ENCODE measurements at places on chromosomes 16 and 17.

DNA sequence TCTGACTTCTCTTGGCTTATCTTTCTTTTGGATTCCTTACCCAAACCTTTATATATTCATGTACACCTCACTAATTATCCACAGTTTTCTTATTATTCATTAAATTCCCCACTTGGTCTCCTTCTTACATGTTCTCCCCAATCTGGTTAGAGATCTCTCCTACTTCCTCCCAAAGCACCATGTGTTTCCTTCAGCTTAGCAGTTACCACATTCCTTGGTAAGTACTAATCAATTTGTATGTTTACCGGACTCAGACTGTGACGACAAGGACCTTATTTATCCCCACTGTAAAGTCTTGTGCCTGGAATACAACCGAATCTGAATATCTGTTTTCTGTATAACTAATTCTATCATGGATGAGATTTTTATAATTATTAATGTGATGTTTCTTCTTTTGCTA is 389.5 kb downstream of the KCNJ2 start:
- no peak for DNase-seq

DNA sequence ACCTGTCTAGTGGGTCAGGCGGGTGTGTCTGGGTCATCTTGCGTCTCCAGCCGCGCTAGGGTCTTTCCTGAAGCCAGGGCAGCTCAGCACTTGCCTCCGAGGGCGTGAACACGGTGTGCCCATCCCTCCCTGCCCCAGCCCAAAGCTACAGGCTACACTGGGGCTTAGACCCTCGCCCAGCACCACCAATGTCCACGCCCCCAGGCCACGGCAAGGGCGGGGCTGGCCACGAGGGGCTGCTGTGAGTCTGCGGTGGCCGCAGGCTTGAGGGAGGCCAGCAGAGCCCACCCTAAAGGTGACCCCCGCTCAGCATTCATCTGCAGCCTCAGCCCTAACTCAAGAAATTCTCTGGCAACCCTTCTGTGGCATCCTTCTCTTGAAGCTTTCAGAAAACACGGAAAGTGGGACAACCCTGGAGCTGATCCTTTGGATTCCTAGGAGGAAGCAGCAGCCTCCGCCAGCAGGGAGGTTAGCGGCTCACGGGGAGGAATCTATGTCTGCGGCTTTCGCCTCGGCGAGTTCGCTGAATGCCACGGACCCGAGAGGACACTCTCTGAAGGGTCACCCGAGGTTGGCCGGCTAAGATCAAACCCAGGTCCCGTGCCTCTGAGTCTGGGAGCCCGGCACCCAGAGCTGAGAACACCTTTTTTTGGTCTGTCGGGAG is 41.7 kb downstream of the TIMM22 start:
- DNase-seq, result no peak

DNA sequence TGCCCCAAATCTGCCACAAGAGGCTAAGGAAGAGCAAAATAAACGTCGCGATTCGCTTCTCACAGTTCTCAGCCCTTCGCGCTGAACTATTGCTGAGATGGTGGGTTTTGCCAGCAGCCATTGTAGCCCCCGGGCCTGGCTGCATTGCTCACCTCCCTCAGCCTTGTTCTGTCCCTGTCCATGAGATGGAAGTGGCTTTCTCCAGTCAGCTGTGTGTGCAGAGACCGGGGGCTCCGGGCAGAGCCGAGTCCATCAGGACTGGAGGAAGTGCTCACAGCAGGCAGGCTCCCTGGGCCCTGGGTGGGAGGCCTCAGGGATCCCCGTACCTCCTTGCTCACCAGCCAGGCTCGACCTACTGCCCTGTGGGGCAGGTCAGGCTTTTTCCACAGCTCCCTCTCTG is 27.6 kb upstream of the CAPN15 start:
- no peak for DNase-seq

GRCh38 chr17:68196394-68197090 is 51.3 kb upstream of the AMZ2 start:
- DNase-seq, result no peak

DNA sequence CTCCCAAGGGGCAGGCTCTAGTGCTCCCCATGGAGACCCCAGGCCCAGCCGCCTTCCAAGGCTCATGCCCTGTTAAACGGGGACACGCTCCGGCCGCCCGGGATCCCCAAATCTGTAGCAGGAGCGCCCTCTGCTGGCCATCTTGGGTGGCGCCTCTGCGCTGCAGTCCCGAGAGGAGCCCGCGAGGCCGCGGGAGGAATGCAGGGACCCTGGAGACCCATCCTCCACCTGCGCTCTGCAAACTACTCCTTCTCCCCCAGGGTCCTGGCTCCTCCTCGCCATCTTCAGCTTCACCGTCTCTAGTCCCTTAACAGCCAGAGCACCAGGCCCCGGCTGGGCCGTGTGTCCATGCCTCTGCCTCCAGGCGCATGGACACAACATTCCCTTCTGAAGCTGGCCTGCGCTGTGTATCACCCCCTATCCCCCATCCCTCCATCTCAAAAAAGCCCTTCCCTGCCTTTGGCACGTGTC is 23.6 kb upstream of the KRT17 start:
- DNase-seq, result peak; percentile 72

GRCh38 chr17:60819447-60820130 is 141.9 kb downstream of the BCAS3 start:
- no peak for DNase-seq

GRCh38 chr17:71287071-71287823 is 833.6 kb upstream of the SOX9 start:
- no peak for DNase-seq

DNA sequence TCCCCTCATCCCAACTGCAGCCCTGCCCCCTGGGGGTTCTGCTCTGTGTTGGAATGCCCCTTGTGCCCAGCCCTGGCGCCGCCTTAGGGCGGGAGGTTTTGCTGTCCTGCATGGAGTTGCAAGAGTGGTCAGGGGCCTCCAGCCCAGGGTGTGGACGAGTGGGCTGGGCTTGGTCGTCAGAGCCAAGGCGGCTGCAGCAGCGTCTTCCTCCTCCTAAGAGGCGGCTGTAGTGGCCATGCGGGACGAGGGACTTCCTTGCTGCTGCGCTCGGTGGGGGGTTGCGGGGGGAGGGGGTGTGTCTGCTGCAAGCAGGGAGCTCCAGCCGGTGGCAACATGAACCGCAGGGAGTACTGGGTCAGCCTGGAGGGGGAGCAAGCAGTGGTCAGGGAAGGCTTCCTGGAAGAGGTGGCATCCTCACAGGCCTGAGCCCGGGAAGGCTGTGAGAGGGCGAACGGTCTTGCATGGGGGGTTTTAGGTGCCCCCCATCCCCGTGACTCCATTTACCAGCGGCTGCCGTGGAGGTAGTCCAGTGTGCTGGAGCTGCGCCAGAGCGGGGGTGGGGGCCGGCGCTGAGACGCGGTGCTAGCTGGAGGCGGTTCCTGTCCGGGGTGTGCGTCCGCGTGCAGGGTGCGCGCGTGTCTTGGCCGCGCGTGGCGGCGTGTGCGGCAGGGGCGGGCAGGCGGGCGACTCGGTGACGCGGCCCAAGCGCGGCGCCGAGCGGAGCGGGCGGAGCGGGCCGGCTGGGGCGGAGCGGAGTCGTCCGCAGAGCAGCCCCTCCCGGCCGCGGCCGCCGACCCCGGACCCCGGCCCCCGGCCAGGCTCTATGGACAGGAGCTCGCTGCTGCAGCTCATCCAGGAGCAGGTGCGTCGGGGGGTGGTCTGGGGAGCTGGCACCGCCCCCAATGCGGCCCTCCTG is at the start of gene RHBDL1:
TSS of gene RHBDL1 (plus strand) at position 704 of the 916 bp plus-strand sequence. CDS start at position 824, 120 bp downstream.
- no peak for DNase-seq

DNA sequence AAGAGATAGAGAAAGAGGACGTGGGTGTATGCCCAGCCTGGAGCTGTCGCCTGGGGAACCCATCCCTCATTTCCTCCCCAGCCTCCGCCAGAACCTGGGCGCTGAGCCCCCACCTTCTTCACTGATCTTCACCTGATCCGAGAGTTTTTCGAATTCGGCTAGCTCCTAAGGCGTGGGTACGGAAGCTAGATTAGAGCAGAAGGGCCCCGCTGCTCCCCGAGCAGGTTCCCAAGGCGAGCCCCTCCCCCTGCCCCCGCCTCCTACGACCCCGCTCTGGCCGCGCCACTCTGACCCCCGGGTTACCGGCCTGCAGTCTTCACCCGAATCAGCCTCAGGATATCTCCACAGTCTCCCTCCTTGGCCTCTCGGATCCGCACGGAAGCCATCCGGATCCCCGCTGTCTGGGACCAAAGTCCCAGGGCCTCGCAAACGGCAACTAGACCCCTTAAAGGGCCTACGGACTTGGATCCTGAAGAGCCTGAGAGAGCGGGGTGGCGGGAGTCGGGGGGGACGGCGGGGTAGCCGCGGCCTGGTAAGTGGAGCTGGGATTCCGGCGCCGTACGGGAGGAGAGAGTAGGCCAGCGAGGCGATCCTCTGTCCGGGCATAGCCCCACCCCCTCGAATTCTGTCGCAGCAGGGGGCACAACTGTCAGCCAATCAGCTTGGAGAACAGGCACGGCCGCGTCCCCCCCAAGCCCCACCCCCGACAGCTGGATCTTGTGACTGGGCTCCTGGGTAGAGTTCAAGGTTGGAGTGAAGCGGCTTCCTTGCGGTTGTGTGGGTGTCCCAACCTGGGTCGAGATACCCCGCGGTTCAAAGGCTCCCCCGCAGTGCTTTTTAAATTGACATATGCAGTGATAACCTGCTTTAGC is at the start of gene SAT2:
TSS of gene SAT2 (minus strand) at position 572 of the 872 bp plus-strand sequence. CDS start at position 386, 186 bp downstream.
- DNase-seq, result peak; percentile 92

GRCh38 chr17:68694791-68695485 is 93.8 kb upstream of the FAM20A start:
- no peak for DNase-seq

DNA sequence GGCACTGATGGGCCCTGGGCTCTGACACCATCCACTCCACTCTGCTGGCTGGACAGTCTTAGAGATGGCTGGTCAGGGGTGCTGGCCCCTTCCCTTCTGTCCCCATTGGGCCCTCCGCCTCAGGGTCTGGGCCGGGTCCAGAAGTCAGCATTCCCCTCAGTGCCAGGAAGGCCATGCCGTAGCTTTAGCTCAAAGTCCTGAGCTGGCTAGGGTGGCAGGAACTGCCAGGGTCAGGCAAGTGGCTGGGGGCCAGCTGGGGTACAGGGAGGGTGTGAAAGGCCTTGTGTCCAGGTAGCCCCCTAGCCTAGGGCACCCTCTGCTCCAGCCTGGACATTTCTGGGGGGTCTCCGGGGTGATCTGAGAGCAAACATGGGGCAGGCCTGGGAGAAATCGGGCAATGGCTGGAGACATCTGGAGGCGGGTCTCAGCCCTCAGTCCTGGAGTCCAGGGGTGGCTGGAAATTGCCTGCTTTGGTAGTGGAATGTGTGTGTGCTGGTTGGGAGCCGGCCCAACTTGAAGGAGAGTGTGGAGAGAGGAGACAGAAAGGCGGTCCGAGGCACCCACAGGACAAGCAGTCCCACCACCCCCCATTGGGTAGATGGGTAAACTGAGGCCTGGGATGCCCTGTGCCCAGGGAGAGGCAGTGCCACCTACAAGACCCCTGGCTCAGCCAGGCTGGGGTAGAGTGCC is 32.5 kb downstream of the TPSG1 start:
- DNase-seq, result no peak

DNA sequence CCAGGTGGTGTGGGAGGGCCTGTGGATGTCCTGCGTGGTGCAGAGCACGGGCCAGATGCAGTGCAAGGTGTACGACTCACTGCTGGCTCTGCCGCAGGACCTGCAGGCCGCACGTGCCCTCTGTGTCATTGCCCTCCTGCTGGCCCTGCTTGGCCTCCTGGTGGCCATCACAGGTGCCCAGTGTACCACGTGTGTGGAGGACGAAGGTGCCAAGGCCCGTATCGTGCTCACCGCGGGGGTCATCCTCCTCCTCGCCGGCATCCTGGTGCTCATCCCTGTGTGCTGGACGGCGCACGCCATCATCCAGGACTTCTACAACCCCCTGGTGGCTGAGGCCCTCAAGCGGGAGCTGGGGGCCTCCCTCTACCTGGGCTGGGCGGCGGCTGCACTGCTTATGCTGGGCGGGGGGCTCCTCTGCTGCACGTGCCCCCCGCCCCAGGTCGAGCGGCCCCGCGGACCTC is 798 bp downstream of the CLDN9 start:
- DNase-seq, result no peak

DNA sequence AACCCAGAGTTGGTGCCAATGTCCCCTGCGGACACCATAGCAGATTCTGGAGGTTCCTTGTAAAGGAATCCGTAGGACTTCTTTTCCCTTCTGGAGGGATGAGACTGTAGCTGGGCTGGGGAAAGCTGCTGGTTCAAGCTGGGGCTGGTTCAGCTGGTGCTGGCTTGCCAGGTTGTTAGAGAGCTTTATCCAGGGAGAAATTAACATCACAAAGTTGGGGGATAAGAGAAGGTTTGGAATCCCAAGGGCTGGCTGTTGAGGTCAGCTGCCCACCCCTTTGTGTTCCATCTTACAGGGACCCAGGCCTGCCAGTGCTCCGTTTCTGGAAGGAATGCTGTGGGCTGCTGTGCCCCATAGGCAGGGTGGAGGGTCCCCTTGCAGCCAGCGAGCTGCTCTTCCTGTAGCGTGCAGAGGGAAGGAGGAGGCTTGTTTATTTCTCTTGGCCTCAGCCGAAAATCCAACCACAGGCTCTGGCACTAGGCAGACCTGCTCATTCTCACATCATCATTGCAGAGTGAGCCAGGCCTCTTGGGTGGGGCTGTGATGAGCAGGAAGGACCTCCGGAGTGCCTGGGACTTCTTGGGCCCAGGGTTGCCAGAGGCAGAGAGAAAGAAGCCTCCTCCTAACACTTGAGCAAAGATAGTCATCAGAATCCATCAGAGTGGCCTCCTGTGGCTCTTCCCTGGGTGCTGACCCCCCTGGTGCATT is 251.1 kb downstream of the SEC14L1 start:
- DNase-seq, result no peak

DNA sequence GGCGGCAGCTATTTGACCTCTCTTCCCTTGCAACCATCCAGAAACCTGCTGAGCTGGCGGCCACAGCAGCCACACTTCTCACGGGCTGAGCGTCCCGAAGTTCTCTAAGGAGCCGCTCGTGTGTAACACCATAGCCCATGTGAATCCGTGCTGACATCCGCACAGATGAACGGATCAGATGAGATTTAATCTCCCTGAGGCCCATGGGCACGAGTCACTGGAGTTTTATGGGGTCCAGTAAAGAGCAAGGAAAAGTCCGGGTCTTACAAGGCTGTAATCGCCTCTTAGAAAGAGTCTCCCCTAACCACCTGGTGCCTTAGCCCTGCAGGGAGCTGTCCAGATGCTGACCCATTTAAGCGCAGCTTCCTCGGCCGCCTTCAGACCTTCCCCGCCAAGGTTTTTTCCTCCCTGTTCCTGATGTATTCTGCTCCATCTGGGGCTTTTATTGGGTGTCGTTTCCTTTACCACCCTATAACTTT is 5.5 kb upstream of the CACNG5 start:
- DNase-seq, result no peak

- DNase-seq, result no peak
Observed at GRCh38 chr17:49506282-49506681, 11.2 kb downstream of the NGFR start.

- DNase-seq, result no peak
Observed at GRCh38 chr17:74687886-74688285, 24.8 kb downstream of the CD300LF start.

- no peak for DNase-seq
Observed at GRCh38 chr17:73340093-73340596, 28.3 kb upstream of the CDC42EP4 start.

GRCh38 chr16:31713945-31714902 is 159.4 kb upstream of the ZNF267 start:
- DNase-seq, result no peak

DNA sequence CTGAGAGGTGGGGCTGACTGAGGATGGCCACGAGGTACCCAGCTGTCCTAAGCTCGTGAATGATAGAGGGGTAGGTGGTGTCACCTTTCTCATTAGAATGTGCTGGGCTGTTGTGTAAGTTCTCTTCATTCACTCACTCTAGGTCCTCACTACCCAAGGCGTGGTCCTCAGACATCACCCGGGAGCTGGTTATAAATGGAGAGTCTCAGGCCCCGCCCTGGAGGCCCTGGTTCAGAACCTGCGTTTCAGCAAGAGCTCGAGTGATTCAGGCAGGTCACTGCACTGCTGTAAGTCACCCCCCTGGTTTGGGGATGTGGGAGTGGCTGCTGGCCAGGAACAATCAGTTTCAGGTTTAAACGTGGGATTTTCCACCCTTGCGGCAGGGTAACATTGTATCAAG is 139.8 kb downstream of the FOXL1 start:
- no peak for DNase-seq

All from C1 segment of cervical spinal cord (tissue), 14 donors.